ENCODE measurements at places on chromosomes 6 and 20. TPM values are rescaled to one million over a fixed set of nuclear protein-coding genes. Genes with fewer than 3 reads are reported as not detected.

GRCh38 chr6:142843361-142843760, 101.6 kb downstream of the HIVEP2 start:
- H3K27ac ChIP-seq, result no peak overlapping the region
- no peaks in the 10 kb centered on the region for H3K27me3 ChIP-seq
- no peaks in the 10 kb centered on the region for H3K36me3 ChIP-seq
- H3K4me1 ChIP-seq, result peaks cover 10% of the 10 kb centered on the region
- DNase-seq, result no peak

- H3K36me3 ChIP-seq, result peaks cover 63% of the 10 kb centered on the region
- H3K4me3 ChIP-seq, result no peak overlapping the region
- no peaks in the 10 kb centered on the region for H3K27me3 ChIP-seq
- no peaks in the 10 kb centered on the region for H3K4me1 ChIP-seq
- no peak overlapping the region for H3K27ac ChIP-seq
Observed at GRCh38 chr6:152343735-152344360, 293.3 kb downstream of the SYNE1 start.

- H3K4me3 ChIP-seq, result no peak overlapping the region
- DNase-seq, result no peak
- H3K4me1 ChIP-seq, result no peaks in the 10 kb centered on the region
- H3K27me3 ChIP-seq, result no peaks in the 10 kb centered on the region
- no peaks in the 10 kb centered on the region for H3K36me3 ChIP-seq
Observed at GRCh38 chr20:54355631-54356280, 119.6 kb upstream of the DOK5 start.

GRCh38 chr6:140203661-140204147, 829.3 kb upstream of the CITED2 start:
- no peaks in the 10 kb centered on the region for H3K4me1 ChIP-seq
- no peak overlapping the region for H3K27ac ChIP-seq
- no peaks in the 10 kb centered on the region for H3K36me3 ChIP-seq
- no peak for DNase-seq
- no peaks in the 10 kb centered on the region for H3K27me3 ChIP-seq
- H3K4me3 ChIP-seq, result no peak overlapping the region

- H3K4me1 ChIP-seq, result no peaks in the 10 kb centered on the region
- no peaks in the 10 kb centered on the region for H3K27me3 ChIP-seq
- H3K27ac ChIP-seq, result no peak overlapping the region
- no peak for DNase-seq
Observed at GRCh38 chr6:168148231-168148849, 69.3 kb upstream of the FRMD1 start.

- peaks cover 35% of the 10 kb centered on the region for H3K4me1 ChIP-seq
- no peaks in the 10 kb centered on the region for H3K36me3 ChIP-seq
- H3K27me3 ChIP-seq, result no peaks in the 10 kb centered on the region
- peak; percentile 17 for DNase-seq
- H3K4me3 ChIP-seq, result no peak overlapping the region
- H3K27ac ChIP-seq, result peak overlapping the region; percentile 47
Observed at GRCh38 chr20:32470025-32470861, 112.1 kb downstream of the ASXL1 start.

DNA sequence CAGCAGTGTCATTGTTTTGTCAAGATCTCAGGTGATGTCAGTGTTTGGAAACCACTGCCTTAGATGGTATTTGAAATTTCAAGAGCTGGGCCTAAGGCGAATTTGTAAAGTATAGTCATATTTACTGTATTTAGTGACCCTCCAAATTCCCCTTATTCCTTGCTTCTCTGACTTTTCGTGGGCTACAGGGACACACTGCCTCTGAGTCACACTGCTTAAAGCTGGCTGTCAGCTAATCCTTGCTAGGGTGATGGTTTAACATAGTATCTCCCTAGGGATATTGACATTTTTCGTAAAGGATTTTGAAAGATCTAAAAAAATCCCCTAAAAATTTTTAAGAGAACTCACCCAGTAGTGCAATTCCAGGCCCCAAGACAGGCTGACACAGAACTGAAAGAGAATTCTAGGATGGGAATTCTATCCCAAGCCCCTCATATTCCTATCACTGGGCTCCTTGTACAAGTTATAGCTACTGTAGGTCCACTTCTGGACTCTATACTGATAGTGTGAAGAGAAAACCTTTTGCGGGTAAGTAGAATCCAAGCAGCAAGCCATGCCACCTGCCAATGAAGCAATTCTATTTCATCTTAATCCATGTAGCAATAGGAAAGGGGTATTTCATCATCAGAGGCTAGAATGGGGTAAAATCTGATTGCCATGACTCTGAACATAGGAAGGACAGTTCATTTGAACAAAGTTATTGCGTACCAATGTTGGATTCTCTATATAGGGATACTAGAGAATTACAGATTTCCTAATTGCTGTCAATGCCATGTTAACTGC, 4.3 kb downstream of the BMP6 start:
- H3K27ac ChIP-seq, result no peak overlapping the region
- DNase-seq, result no peak
- H3K4me1 ChIP-seq, result peaks cover 13% of the 10 kb centered on the region

DNA sequence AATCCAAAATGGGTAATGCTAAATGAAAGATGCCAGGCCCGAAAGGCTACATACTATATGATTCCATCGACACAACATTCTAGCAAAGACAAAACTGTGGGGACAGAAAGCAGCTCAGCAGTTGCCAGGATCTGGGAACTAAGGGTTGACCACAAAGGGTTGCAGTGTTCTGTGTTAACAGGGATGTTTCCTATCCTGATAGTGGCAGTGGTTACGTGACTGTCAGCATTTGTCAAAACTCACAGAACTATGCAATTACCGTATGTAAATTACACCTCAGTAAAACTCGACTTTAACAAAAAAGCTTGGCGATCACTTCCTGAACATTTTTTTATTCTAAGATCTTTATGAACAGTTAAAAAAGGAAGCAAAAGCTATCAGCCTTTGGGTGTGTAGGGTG, 83.9 kb downstream of the BANF2 start:
- no peaks in the 10 kb centered on the region for H3K27me3 ChIP-seq
- H3K27ac ChIP-seq, result no peak overlapping the region
- no peak for DNase-seq
- H3K4me1 ChIP-seq, result no peaks in the 10 kb centered on the region
- no peak overlapping the region for H3K4me3 ChIP-seq

- no peaks in the 10 kb centered on the region for H3K27me3 ChIP-seq
- peaks cover 35% of the 10 kb centered on the region for H3K4me1 ChIP-seq
- no peaks in the 10 kb centered on the region for H3K36me3 ChIP-seq
- H3K4me3 ChIP-seq, result no peak overlapping the region
Observed at GRCh38 chr6:158191761-158192160, 23.6 kb downstream of the GTF2H5 start.

DNA sequence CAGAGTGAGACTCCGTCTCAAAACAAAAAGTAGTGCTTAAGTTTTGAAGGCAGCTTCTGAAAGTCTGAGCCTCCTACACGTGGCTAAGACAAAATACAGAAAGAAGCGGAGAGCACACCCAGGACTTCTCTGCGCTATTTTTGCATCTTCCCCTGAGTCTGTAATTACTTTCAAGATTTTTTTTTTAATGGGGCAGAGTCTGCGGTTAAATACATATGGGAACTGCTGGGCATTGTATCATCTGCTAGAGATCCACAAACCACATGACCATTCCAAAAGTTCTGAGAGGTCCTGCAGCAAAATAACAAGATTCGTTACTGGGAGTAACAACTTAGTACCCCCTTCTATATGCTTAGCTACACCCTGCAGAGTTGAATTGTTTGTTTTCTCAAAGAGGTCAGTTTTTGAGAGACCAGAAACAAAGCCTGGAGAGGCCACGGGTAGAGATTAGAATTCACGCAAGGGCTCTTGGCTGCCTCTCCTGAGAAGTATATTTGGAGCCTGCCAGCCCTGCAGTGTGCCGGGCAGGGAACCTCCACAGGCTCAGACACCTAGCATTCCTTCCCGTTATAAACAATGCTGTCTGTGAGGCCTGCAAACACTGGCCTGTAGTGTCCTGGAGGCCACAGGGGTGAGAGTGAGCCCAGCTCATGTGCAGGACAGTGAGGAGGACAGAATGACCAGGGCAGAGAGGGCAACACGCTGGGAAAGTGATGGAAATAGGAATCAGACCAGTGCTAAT, 48.2 kb upstream of the FAM50B start:
- no peak overlapping the region for H3K27ac ChIP-seq
- no peaks in the 10 kb centered on the region for H3K36me3 ChIP-seq
- H3K4me1 ChIP-seq, result peaks cover 19% of the 10 kb centered on the region
- H3K27me3 ChIP-seq, result no peaks in the 10 kb centered on the region
- no peak overlapping the region for H3K4me3 ChIP-seq

- no peaks in the 10 kb centered on the region for H3K4me1 ChIP-seq
- H3K27me3 ChIP-seq, result no peaks in the 10 kb centered on the region
- no peak for DNase-seq
- H3K4me3 ChIP-seq, result no peak overlapping the region
Observed at GRCh38 chr6:141218583-141218982, 914.1 kb upstream of the GJE1 start.

GRCh38 chr6:34161857-34162515, 16.1 kb upstream of the GRM4 start:
- H3K4me1 ChIP-seq, result no peaks in the 10 kb centered on the region
- H3K27ac ChIP-seq, result no peak overlapping the region
- no peak overlapping the region for H3K4me3 ChIP-seq
- H3K27me3 ChIP-seq, result no peaks in the 10 kb centered on the region

- no peaks in the 10 kb centered on the region for H3K27me3 ChIP-seq
- DNase-seq, result no peak
- H3K27ac ChIP-seq, result no peak overlapping the region
- H3K4me3 ChIP-seq, result no peak overlapping the region
Observed at GRCh38 chr6:125094563-125094962, 59.0 kb upstream of the TPD52L1 start.

- H3K4me1 ChIP-seq, result no peaks in the 10 kb centered on the region
- H3K4me3 ChIP-seq, result no peak overlapping the region
- no peak overlapping the region for H3K27ac ChIP-seq
- no peaks in the 10 kb centered on the region for H3K36me3 ChIP-seq
- no peaks in the 10 kb centered on the region for H3K27me3 ChIP-seq
Observed at GRCh38 chr6:39753725-39754045, 28.5 kb upstream of the KIF6 start.

- no peaks in the 10 kb centered on the region for H3K4me1 ChIP-seq
- peaks cover 11% of the 10 kb centered on the region for H3K27me3 ChIP-seq
- H3K36me3 ChIP-seq, result no peaks in the 10 kb centered on the region
Observed at GRCh38 chr20:46176739-46177378, 58.7 kb downstream of the CD40 start.

- no peaks in the 10 kb centered on the region for H3K36me3 ChIP-seq
- no peaks in the 10 kb centered on the region for H3K4me1 ChIP-seq
- DNase-seq, result no peak
- H3K27ac ChIP-seq, result no peak overlapping the region
- no peaks in the 10 kb centered on the region for H3K27me3 ChIP-seq
Observed at GRCh38 chr20:59159091-59159490, 4.5 kb upstream of the ZNF831 start.

DNA sequence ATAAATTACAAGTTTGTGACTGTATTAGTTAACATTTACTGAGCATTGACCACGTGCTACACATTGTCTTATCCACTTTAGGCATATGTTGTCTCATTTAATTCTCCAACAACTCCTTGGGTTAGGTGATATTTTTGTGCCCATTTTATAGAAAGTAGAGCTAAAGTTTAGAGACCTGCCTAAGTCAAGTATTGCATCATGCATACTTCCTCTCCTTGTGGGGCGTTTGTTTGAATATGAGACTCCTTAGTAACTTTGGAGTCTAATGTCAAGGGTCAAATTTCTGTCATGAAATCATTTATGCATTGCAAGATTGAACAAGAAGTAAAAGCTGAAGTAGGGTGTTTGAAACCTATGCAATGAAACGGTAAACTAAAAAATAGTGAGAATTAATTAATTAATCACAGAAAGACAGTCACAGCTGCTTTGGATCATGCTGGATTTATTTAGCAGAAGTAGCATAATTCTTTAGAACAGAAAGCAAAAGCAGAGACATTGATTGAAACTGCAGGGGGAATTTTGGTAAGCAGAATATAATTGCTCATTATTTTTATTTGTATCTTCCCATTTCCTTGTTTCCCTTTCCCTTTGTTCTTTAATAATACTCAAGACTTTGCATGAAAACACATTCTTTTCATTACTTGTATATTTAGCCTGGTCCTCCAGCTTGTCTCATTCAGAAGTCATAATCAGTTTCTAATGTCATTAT, 1374.4 kb upstream of the GJE1 start:
- H3K27ac ChIP-seq, result no peak overlapping the region
- H3K4me3 ChIP-seq, result no peak overlapping the region
- no peaks in the 10 kb centered on the region for H3K27me3 ChIP-seq
- no peaks in the 10 kb centered on the region for H3K36me3 ChIP-seq

- no peak overlapping the region for H3K4me3 ChIP-seq
- no peaks in the 10 kb centered on the region for H3K27me3 ChIP-seq
- no peaks in the 10 kb centered on the region for H3K4me1 ChIP-seq
- no peak for DNase-seq
- H3K36me3 ChIP-seq, result no peaks in the 10 kb centered on the region
Observed at GRCh38 chr6:164996838-164997237, 312.6 kb downstream of the C6orf118 start.

- DNase-seq, result peak; percentile 55
- no peaks in the 10 kb centered on the region for H3K27me3 ChIP-seq
- H3K4me3 ChIP-seq, result peak overlapping the region; percentile 81
- H3K36me3 ChIP-seq, result peaks cover 15% of the 10 kb centered on the region
- H3K4me1 ChIP-seq, result peaks cover 13% of the 10 kb centered on the region
Observed at GRCh38 chr6:52284131-52284459, 447 bp downstream of the MCM3 start.

- no peak overlapping the region for H3K4me3 ChIP-seq
- H3K36me3 ChIP-seq, result no peaks in the 10 kb centered on the region
- H3K4me1 ChIP-seq, result peaks cover 77% of the 10 kb centered on the region
- no peaks in the 10 kb centered on the region for H3K27me3 ChIP-seq
- DNase-seq, result no peak
- H3K27ac ChIP-seq, result peak overlapping the region; percentile 65
Observed at GRCh38 chr6:109002882-109003281, 91.8 kb downstream of the SESN1 start.

UBD gene
- polyA plus RNA-seq, result 32.2 TPM

WFDC8 gene
- not detected for polyA plus RNA-seq

XKR7 gene
- polyA plus RNA-seq, result 1.2 TPM

CDH26 gene
- polyA plus RNA-seq, result 1.1 TPM

CD83 gene
- polyA plus RNA-seq, result 2.5 TPM

TRIM40 gene
- not detected for polyA plus RNA-seq

RBPJL gene
- polyA plus RNA-seq, result 1,163 TPM

TPBG gene
- polyA plus RNA-seq, result 6.5 TPM

MLN gene
- polyA plus RNA-seq, result not detected

RIPPLY2 gene
- polyA plus RNA-seq, result 2.6 TPM

ULBP1 gene
- 0.02 TPM for polyA plus RNA-seq

IP6K3 gene
- 0.49 TPM for polyA plus RNA-seq

TUBB2B gene
- polyA plus RNA-seq, result 3.8 TPM

SLC13A3 gene
- polyA plus RNA-seq, result 2.3 TPM

RAB44 gene
- 0.14 TPM for polyA plus RNA-seq
